ENCODE measurements at places on chromosomes 4 and X.

GRCh38 chr4:100106982-100107381 lies 83.3 kb downstream of the DDIT4L start:
- no peak for DNase-seq

- DNase-seq = no peak
Measured at GRCh38 chr4:64271601-64272081, 137.6 kb downstream of the TECRL start.

DNA sequence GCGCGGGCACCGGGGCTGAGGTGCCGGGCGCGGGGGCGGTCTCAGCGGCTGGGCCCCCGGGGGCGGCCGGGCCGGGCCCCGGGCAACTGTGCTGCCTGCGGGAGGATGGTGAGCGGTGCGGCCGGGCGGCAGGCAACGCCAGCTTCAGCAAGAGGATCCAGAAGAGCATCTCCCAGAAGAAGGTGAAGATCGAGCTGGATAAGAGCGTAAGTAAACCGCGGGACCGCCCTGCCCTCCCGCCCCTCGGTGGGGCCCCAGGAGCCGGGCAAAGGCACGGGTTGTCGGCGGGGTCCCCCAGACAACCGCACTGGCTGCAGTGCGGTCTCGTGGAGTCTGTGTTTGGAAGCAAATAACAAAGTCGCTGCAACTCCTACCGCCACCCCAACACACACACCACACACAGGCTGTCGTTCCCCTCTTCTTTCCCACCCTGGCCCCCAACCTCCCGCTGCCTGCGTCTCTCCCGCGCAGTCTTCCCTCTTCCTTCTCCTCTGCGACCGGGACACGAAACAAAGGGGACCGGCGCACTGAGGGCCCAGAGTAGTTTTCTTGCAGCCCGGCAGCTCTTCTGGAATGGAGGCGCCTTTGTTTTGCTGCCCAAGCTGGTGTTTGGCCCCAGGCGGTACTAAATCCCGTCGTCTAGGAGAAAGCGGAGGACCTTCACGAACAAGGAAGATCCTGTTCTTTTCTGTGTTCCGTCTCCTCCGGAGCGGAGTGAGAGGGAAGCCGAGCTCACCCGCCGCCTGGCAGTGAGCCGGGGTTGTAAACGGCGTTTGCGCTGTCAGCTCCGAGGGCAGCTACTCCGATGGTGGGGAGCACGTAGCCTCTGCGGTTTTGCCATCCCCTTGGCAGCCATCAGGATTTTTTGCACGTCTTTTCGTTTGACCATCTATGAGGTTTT lies 788 bp downstream of the SAP30 start:
- DNase-seq = peak; percentile 56

DNA sequence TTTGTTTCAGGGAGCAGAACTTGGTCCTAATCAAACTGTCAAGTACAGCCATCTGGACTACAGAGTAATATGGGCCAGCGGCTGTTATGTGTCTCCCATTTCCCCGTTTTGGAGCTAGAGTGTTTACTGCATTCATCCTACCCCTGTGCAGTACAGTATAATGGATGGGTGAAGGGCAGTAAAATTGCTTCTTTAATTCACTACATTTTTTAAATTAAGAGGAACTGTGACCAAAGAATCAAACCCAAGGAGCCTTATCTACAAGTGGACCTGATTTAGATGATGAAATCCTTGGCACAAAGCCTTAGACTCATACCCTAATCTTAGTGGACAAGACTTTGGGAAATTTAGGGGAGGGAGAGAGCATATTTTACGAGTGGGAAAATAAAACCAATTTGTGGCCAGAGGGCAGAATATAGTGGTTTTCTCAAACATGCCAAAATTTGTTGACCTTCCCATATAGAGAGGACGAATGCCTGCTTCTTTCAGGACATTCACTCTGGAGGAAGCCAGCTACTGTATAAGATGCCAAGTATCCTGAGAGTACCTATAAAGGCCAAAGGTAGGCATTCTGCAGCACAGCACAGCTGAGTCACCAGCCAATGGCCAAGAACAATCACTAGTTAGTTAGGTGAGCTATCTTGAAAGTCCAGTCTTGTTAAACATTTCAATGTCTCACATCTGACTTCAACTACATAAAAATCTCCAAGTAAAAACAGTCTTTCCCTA lies 253.8 kb upstream of the KCNIP4 start:
- DNase-seq = no peak

GRCh38 chr4:159779716-159780115 lies 676.8 kb downstream of the RAPGEF2 start:
- no peak for DNase-seq
